ENCODE measurements at places on chromosomes 6 and 20.

DNA sequence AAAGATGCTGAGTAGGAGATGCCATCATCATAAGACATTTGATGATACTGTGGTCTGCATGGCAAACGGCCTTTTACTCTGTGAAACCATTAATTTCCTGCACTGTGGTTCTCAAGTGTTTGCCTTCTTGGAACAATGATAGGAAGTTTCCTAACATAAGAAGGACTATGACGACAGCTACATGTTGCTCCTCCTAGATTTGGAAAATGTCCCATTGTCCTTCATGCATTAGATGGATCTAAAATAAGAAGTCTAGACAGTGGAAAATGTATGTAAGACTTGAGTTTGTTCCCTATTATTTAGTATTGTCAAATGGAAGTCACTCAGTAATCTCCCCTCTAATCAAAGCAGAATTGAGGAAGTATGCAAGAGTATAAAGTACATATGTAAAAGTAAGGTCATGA is 98.5 kb upstream of the TMEM170B start:
- no peak for DNase-seq

DNA sequence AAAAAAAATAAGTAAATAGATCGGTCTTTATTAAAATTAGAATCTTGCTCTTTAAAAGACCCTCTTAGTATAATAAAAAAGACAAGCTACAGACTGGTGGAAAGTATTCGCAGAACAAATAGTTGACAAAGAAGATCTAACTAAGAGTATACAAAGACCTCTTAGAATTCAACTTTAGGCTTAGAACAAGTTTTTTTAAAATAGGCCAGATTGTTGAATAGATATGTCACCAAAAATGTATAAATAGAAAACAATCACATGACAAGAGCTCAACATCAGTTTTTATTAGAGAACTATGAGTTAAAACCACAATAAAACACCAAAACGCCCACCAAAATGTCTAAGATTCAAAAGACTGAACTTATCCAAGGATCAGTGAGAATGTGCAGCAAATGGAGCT is 632.7 kb upstream of the PTCHD4 start:
- no peak for DNase-seq

- no peak for DNase-seq
Measured at GRCh38 chr6:25089442-25089841, 153.7 kb upstream of the RIPOR2 start.

DNA sequence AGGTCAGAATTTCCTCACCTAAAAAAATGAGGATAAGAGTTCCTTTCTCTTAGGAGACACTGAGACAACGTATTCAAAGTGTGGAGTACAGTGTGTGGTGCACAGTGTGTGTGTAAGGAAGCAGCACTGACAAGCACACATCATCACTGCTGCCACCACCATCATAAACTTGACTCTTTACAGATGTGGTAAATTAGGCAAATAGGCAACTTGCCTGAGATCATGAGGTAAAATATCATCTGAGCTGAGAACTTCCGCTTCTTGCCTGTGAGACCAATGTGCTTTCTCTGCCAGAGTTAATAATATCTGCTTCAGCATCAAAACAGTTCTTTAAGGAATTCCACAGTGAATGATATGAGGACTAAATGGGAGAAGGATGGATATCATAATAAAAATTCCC is 52.7 kb downstream of the LYRM4 start:
- no peak for DNase-seq

DNA sequence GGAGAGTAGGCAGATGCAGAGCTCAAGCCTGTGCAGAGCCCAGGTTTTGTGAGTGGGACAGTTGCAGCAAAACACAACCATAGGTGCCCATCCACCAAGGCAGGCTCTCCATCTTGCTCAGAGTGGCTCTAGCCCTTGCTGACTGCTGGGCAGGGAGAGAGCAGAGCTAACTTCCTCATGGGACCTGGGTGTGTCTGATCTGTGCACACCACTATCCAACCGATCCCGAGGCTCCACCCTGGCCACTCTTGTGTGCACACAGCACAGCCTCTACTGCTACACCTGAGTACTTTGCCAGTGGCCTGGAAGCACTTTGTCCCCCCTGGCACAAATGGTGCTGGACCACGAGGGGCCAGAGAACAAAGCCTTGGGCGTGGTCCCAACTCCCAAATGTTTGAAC is 7.9 kb upstream of the DEFB125 start:
- DNase-seq: no peak

DNA sequence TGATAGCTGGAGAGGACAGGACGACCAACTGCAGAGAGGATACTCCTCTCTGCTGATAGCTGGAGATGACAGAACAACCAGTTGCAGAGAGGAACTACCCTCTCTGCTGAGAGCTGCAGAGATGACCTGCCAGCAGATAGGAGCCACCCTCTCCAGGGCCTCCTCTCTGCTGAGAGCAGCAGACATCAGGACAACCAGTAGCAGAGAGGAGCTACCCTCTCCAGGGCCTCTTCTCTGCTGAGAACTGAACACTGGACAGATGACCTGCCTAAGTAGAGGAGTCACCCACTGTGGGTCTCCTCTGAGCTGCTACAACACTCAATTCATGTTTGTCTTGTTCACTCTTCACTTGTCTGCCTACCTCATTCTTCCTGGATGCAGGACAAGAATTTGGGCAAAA is 27.3 kb upstream of the ZBTB24 start:
- DNase-seq: no peak

GRCh38 chr6:42423244-42423643 is 28.5 kb downstream of the TRERF1 start:
- no peak for DNase-seq

DNA sequence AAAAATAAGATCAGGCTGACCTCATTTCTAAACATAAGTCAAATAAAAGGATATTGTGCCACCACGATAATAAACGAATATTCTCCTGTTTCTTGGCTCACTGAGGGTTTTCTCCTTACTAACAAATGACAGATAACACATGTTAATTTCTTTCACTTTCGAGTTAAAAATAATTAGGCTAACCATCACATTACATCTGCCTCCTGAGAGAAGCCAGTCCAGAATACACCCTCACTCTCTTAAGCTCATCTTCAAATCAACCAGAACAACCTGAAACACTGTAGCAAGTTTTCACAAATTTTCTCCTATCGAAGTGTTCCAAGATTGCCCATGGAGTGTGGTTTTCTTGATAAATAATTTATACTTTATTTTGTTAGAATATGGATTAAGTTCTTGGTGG is 1285.6 kb upstream of the EYS start:
- DNase-seq: no peak

- no peak for DNase-seq
Measured at GRCh38 chr6:106225581-106225980, 100.0 kb downstream of the ATG5 start.

DNA sequence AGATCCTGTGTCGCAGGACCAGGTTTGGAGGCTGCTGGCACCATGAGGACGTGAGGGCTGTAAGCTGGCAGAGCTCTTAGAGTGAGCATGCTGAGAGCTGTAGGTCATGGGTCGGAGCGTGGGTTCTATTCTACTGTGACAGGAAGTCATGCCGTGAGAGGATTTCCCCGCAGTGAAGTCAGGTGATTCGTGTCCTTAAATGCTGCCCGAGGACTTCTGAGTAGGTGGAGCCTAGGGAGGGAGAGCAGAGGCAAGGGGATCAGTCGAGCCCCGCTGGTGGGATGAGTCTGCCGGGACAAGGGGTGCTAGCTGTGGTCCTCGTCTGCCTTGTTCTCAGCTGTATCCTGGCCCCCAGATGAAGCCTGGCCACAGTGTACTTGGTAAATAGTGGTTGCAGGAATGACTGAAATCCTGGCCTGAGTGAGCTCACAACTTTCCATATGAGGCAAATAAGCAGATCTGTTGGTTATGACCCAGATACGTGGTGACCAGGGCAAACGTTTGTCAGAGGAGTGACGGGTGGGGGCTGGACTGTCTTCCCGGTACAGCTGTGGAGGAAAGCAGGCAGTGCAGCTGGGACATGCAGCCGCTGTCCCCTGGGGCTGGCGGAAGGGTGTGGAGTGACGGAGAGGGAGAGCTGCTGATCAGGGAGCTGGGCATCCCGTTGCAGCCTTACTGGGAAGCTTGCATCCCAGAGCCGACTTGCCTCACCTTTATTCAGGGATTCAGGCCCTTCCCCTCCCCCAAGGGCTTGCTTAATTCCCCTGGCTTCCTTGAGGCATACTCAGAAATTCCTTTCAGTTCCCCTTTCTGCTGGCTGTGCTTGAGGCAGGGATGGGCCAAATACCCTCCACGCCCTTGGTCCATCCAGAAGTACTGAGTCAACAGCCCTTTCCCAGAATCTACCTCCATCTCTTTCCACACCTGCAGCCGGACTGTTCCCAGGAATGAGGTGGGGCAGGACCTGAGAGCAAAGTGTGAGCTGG is 250.9 kb upstream of the RREB1 start:
- DNase-seq: no peak

GRCh38 chr6:68915586-68915985 is 280.5 kb downstream of the ADGRB3 start:
- no peak for DNase-seq

DNA sequence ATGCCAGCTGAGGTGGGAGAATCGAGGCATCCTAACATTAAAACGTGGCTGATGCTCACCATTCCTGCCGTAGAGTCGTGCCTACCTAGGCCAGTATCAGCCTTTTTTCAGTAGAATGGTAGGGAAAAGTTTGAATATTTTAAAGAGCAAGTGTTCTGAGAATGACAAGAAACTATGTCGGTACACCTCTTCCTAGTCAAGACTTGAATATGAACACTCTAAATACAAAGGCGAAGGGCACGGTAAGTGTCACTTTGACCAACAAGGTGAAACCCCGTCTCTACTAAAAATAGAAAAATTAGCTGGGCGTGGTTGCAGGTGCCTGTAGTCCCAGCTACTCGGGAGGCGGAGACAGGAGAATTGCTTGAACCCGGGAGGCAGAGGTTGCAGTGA is 1.0 kb downstream of the GINM1 start:
- no peak for DNase-seq

DNA sequence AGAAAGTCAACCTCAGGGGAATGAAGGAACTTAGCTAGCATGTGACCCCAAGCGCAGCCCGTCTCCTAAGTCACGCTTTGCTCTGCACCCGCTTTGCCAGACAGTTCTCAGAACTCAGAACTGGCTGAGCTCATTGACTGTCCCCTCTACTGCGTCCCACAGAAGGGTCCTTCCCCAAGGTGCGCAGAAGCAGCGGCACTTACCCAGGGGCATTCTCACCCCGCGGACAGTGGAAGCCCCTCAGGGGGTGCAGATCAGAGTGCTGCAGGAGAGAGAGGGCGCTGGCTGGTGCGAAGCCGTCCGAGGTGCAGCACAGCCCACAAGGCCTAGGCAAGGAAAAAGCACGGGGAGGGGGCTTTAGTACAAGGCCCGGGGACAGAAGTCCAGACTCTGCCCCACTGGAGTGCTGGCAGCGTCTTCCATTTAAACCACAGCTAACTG is 807 bp downstream of the SNHG17 start:
- DNase-seq: no peak

- no peak for DNase-seq
Measured at GRCh38 chr6:116883005-116883404, 6.0 kb downstream of the RFX6 start.

GRCh38 chr20:16390991-16391390 is 182.3 kb downstream of the KIF16B start:
- no peak for DNase-seq

DNA sequence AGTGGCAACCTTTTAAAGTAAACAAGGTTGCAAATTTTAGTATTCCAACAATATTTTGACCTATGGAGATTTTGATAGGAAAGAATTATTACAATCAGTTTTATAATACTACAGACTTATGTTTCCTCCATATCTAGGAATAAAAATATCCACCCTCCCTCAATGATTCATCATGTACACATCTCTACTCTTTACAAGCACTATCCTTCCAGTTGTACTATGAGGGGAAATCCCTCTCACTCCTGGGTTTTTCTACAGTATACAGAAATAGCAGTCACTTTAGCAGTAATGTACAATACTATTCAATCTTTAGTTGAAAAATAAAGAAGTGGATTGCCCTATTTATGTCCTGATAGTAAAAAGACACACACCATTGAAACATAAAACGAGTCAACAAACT is 46.3 kb upstream of the SCML4 start:
- DNase-seq: no peak

DNA sequence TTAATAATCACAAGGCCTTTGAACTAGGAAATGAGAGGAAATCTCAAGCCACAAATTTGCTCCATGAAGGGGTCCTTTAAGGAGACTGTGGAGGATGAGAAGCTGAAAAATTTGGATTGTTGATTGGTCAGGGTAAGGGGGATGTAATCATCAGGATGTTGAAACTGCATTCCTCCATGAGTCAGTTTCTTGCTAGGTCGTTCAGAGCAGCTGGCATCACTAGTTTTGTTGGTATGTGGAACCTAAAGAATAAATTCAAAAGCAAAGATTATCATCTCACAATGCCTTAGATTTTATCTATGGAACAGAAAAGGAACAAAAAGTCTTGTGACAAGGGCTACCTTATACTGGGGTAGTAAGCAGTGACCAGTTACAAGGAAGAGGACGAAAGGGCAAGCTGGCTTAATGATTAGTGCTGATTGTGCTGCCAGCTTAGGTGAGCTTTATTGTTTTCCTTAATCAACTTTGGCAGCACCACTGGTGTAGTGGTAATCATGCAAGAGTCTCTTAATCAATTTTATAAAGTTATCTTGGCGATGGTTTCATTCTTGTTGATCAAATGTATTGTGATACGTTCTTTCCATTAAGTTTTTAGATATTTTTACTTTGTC is 36.6 kb downstream of the CRISP2 start:
- no peak for DNase-seq

DNA sequence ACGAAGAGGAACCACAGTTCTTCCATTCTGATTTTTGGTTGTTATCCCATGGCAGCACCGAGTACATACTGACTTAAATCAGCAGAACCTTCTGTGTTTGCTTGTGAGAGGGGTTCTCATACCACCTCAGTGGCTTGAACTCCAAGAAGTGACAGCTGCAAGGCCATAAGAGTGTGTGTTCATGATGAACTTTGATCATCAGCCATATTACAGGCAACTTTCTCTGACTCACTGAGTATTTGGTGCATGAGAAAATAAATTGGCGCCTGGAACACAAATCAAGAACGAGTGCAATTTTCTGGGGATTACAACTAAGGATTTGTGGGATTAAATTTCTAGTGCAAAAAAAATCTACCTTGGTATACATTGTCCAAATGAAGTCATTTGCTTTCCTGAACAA is 68.9 kb downstream of the CYP39A1 start:
- no peak for DNase-seq

- no peak for DNase-seq
Measured at GRCh38 chr6:29731281-29731680, 8.0 kb downstream of the HLA-F start.

DNA sequence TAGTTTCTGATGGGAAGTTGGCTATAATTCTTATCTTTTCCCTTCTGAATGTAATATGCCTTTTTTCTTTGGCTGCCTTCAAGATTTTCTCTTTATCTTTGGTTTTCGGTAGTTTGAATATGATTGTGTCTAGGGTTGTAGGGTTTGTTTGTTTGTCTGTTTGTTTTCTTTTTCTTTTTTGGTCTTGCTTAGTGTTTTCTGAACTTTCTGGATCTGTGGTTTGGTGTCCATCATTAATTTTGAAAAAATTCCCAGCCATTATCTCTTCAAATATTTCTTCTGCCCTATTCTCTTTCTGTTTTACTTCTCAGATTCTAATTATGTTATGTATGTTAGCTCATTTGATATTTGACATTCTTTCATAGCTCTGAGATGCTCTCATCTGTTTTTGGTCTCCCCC is 79.4 kb downstream of the CHMP4B start:
- DNase-seq: no peak

All from NCI-H1436 treated with DMSO at 0.1 percent for 48 hours (cell line).